Lung (tissue), 17 donors: ENCODE measurements at places on chromosomes 5 and 9. TPM values are rescaled to one million over a fixed set of nuclear protein-coding genes. Genes with fewer than 3 reads are reported as not detected.

Gene FOXD4L4
- polyA plus RNA-seq = not detected

Gene ANKRD34B
- polyA plus RNA-seq = 0.13 TPM

Gene GLRA1
- not detected for polyA plus RNA-seq

Gene POLR3G
- 1.3 TPM for polyA plus RNA-seq

Gene SFXN1
- polyA plus RNA-seq = 5.7 TPM

Gene ROR2
- polyA plus RNA-seq = 6.3 TPM

Gene ARL10
- 2.6 TPM for polyA plus RNA-seq

Gene IDNK
- 5.7 TPM for polyA plus RNA-seq

Gene C5orf22
- polyA plus RNA-seq = 10.3 TPM

Gene STPG3
- polyA plus RNA-seq = not detected

Gene KCNV2
- not detected for polyA plus RNA-seq
